Heart left ventricle (tissue), 16 donors: ENCODE measurements at places on chromosomes 7 and 10. TPM values are rescaled to one million over a fixed set of nuclear protein-coding genes. Genes with fewer than 3 reads are reported as not detected.

DNA sequence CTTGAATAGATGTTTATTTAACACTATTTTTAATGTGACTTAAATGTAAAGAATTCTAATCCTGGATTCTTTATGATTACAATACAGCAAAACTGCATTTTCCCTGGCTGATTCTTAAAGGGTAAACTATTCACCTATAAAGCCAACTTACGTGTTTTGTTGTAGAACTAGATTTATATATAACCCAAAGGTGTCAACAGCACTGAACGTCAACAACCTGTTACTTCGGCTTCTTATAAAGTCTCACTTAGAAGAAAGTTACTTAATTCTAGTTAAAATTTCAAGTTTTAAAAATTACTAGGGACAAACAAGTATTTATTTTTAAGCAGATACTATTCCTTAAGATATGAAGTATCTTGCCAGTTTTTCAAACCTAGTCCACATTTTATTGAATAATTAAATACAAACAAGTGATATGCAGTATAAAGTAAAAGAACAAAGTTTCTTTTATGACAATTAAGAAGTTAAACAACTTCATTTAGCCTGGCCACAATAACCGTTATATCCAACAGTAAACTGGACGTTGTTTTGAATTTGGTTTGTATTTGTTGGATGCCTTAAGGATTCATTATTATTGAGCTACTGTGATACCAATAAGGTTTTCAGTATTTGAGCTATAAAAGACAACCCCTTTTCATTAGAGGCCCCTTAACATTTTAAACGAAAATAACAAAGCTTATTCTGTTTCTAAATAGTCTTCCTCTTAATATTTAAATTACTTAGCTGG is 83.1 kb downstream of the SNX10 start:
- peaks cover 5% of the 10 kb centered on the region for H3K4me1 ChIP-seq
- no peak for DNase-seq
- H3K36me3 ChIP-seq, result no peaks in the 10 kb centered on the region
- peaks cover 94% of the 10 kb centered on the region for H3K27me3 ChIP-seq
- H3K4me3 ChIP-seq, result no peak overlapping the region

The BEND7 gene
- 13.0 TPM for total RNA-seq

DNA sequence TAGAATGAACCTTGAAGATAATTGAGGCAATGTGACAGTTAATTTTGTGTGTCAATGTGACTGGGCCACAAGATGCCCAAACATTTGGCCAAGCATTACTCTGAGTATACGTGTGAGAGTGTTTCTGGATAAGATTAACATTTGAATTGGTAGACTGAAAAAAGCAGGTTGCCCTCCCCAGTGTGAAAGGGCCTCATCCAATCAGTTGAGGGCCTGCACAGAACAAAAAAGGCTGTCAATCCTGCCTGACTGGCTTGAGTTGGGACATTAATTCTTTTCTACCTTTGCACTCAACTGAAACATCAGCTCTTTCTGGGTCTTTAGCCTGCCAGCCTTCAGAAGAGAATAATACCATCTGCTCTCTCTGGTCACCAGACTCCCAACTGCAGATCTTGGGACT is 56.6 kb upstream of the PDE1C start:
- DNase-seq, result no peak
- no peaks in the 10 kb centered on the region for H3K4me1 ChIP-seq
- H3K4me3 ChIP-seq, result no peak overlapping the region
- no peak overlapping the region for H3K27ac ChIP-seq

- no peak for DNase-seq
- no peak overlapping the region for H3K4me3 ChIP-seq
- H3K27ac ChIP-seq, result no peak overlapping the region
- no peaks in the 10 kb centered on the region for H3K36me3 ChIP-seq
- no peaks in the 10 kb centered on the region for H3K4me1 ChIP-seq
These were observed 131.9 kb downstream of the NRCAM start for GRCh38 chr7:108324053-108325038.

DNA sequence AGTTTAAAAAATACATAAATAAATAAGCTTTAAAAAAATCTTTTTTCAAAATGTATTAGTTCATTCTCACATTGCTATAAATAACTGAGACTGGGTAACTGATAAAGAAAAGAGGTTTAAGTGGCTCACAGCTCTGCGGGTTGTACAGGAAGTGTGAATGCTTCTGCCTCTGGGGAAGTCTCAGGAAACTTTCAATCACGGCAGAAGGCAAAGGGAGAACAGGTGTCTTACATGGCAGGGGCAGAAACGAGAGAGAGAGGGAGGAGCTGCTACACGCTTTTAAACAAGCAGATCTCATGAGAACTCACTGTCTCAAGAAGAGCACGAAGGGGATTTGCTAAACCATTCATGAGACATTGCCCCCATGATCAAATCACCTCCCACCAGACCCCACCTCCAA is 114.6 kb downstream of the DNAJC1 start:
- H3K36me3 ChIP-seq, result no peaks in the 10 kb centered on the region
- H3K4me3 ChIP-seq, result no peak overlapping the region
- H3K27me3 ChIP-seq, result no peaks in the 10 kb centered on the region
